ENCODE measurements at places on chromosomes 6 and 20.
A peak's percentile ranks its signal among the peaks of the same experiment; 100 is the strongest.

GRCh38 chr20:43430265-43431133 lies 27.2 kb upstream of the SRSF6 start:
- no peak overlapping the region for H3K27ac ChIP-seq
- no peaks in the 10 kb centered on the region for H3K4me1 ChIP-seq
- H3K27me3 ChIP-seq = peaks cover 21% of the 10 kb centered on the region
- no peak for DNase-seq

GRCh38 chr6:16857969-16858592 lies 96.8 kb upstream of the ATXN1 start:
- no peak overlapping the region for H3K4me3 ChIP-seq
- H3K27ac ChIP-seq = no peak overlapping the region
- H3K27me3 ChIP-seq = no peaks in the 10 kb centered on the region
- no peaks in the 10 kb centered on the region for H3K36me3 ChIP-seq
- peaks cover 9% of the 10 kb centered on the region for H3K4me1 ChIP-seq

DNA sequence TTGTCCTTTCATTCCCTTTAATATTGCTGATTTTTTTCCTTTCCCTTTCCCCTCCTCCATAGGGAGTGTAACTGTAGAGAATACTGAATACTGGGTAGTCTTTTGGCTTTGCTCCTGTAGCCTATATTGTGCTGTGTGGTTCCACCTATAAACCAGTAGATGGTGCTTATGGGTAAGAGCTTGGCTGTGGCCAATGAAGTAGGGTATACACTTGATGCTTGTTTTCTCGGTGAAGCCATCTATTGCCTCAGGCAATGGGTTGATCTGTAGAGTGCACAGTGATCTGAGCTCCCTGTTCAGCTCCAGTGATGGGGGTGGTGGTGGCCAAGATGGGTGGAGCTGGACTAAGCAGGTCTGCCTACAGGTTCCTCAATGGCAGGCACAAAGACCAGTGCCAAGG lies 203.3 kb upstream of the IMPG1 start:
- H3K27ac ChIP-seq = no peak overlapping the region
- no peaks in the 10 kb centered on the region for H3K27me3 ChIP-seq
- H3K4me3 ChIP-seq = no peak overlapping the region
- peaks cover 2% of the 10 kb centered on the region for H3K36me3 ChIP-seq
- H3K4me1 ChIP-seq = no peaks in the 10 kb centered on the region

- H3K4me3 ChIP-seq = no peak overlapping the region
- no peaks in the 10 kb centered on the region for H3K36me3 ChIP-seq
- DNase-seq = no peak
- no peak overlapping the region for H3K27ac ChIP-seq
- peaks cover 3% of the 10 kb centered on the region for H3K4me1 ChIP-seq
Measured at GRCh38 chr6:153673225-153673624, 365.8 kb upstream of the OPRM1 start.

DNA sequence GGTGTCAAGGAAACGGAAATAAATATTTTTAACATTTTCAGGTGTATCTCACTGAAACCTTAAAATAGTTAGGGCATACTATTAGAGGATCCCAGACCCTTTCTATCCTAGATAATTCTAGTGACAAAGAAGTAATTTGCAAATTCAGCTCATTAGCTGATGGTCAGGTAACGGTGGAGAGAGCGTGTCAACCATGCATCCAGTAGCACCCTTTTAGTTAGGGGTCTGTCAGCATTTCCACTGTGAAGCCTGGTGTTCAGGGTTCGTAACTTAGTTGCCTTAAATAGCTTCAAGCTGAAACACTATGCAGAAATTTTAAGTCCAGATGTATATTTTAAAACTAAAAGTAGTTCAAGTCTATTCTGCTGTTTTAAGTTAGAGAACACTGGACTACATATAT lies 48.5 kb upstream of the SUPT3H start:
- no peaks in the 10 kb centered on the region for H3K36me3 ChIP-seq
- H3K4me1 ChIP-seq = peaks cover 8% of the 10 kb centered on the region
- H3K27me3 ChIP-seq = peaks cover 69% of the 10 kb centered on the region
- no peak overlapping the region for H3K4me3 ChIP-seq
- H3K27ac ChIP-seq = no peak overlapping the region
- no peak for DNase-seq

DNA sequence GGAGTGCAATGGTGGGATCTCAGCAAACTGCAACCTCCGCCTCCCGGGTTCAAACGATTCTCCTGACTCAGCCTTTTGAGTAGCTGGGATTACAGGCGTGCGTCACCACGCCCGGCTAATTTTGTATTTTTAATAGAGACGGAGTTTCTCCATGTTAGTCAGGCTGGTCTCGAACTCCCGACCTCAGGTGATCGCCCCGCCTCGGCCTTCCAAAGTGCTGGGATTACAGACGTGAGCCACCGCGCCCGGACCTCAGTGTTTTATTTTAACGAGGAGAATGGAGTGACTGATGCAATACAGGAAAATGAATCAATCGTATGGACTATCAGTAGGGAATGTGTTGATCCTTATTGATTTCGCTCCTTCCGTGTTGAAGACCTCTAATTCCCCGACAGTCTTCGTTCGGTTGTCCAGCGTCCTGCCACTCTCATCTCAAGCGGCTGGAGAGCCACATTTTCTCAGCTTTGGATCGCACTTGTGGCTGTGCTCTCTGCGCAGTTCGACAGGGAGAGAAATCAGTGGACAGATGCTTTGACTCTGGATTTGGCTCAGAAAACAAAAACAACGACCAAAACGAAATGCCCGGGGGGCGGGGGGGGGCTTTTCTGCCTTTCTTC lies 166.2 kb downstream of the TRIM27 start:
- peak overlapping the region; percentile 12 for H3K4me3 ChIP-seq
- H3K36me3 ChIP-seq = no peaks in the 10 kb centered on the region
- H3K4me1 ChIP-seq = no peaks in the 10 kb centered on the region
- DNase-seq = no peak

DNA sequence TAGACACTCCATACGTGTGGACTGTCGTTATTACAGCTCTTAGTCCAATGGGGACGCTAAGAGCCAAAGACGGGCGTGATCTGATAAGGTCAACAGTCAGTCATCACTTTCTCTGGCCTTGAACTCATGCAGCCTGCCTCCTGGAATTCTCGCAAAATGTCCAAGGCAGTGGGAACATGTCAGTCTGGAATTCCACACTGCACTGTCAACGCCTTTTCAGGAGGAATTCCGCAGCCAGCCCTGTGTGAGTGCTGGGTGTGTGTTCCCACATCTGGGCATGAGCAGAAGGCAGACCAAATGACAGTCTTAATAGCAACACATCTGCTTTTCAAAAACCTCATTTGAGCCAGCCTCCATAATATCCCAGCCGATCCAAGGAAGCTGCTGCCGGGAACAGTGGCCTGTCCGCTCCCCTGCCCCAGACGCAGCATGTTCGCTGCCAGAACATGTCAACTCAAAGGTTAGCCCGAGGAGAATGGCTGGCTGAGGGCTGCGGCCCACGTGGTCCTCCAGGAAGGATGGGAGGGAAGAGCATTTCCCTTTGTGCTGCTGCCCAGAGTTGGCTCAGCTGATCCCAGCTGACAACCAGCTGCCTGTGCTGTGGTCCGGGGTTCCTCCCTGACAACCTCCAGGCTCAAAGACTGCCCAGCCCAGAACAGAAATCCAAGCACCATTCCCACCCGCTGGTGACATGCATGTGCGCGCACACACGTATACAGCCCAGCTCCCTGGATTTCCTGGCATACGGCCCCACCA lies 103.1 kb downstream of the SULF2 start:
- no peaks in the 10 kb centered on the region for H3K27me3 ChIP-seq
- H3K36me3 ChIP-seq = peaks cover 6% of the 10 kb centered on the region
- no peak overlapping the region for H3K27ac ChIP-seq
- no peaks in the 10 kb centered on the region for H3K4me1 ChIP-seq
- no peak for DNase-seq
- no peak overlapping the region for H3K4me3 ChIP-seq

DNA sequence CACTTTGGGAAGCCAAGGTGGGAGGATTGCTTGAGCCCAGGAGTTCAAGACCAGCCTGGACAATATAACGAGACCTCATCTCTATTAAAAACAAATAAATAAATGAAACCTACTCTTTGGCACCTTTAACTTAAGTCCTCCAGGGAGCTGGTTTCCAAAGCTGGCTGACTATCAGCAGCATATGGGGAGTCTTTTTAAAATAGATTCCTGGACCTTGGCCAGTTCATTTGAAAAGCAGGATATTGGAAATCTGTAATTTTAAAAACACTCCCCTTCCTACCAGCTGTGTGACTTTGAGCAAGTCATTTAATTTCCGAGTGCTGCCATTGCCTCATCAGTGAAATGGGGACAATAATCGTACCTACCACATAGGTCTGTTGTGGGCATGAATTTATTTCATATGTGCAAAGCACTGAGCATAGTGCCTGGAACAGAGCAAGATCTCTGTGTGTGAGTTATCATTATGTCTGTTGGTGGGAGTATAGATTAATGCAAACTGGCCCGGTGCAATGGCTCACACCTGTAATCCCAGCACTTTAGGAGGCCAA lies 40.9 kb upstream of the PTPN1 start:
- peaks cover 9% of the 10 kb centered on the region for H3K27me3 ChIP-seq
- no peak for DNase-seq
- H3K4me1 ChIP-seq = no peaks in the 10 kb centered on the region
